Smooth muscle cell of the pulmonary artery (primary cell): ENCODE measurements at places on chromosomes 2 and 18. TPM values are rescaled to one million over a fixed set of nuclear protein-coding genes. Genes with fewer than 3 reads are reported as not detected.

The MAB21L4 gene
- not detected in 2 replicates for total RNA-seq

The DLGAP1 gene
- total RNA-seq = 0.53 and 1.1 TPM in 2 replicates

The GALNT13 gene
- 0.20 and 1.5 TPM in 2 replicates for total RNA-seq

The TMEM37 gene
- total RNA-seq = 0.10 TPM in 1 of 2 replicates, not detected in the other

The FBXO36 gene
- total RNA-seq = 1.8 and 2.9 TPM in 2 replicates

The TXNDC2 gene
- not detected in 2 replicates for total RNA-seq

The SCN7A gene
- under 0.01 TPM in 1 of 2 replicates, not detected in the other for total RNA-seq

The GRB14 gene
- total RNA-seq = 4.1 and 10.4 TPM in 2 replicates

The SLC16A14 gene
- 1.1 and 1.8 TPM in 2 replicates for total RNA-seq

The SCRN3 gene
- 29.6 and 32.9 TPM in 2 replicates for total RNA-seq
